ENCODE measurements at places on chromosomes 12 and 14. TPM values are rescaled to one million over a fixed set of nuclear protein-coding genes. Genes with fewer than 3 reads are reported as not detected.

DNA sequence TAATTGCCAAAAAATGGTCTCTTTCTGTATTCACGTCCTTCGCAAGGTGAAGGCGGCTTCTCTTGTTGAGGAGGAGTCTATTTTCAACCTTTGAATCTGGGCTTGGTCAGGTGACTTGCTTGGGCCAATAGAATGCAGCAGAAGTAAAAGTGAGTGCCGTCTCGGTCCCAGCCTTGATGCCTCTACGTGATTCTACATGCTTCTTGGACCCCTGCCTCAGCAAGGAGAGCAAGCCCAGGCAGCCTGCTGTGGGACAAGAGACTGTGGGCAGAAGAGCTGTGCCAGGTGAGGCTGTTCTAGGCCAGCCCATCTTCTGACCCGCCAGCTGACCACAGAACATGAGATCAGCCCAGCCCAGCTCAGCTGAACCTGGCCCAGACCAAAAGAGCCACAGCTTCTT, 39.1 kb upstream of the CCDC63 start:
- DNase-seq = no peak

DNA sequence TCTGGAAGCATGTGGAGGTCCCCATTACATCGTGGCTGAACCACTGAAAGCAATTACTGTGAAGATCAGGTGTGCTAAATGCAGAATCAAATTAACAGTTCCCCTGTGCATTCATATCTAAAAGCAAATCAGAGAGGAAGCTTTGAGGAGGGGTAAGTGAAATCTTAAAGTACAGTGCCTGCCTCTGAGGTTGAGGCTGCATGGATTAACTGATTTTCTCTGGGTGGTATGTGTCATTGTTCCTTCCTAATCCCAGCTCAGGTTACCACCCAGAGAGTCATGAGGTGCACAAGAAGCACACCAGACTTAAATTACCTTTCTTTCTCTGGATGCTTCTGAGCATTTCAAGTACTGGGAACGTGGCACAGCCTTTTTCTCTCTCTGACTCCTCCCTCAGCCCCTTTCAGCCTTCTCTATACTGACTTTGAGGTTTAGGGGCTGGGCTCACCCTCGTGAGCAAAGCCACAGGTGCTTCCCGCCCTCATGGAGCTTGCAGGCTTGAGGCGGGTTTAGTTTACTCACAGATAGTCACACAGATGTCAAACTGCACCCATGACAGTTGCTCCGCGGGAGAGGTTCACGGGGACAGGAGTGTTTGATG, 237.6 kb upstream of the CRY1 start:
- no peak for DNase-seq

DNA sequence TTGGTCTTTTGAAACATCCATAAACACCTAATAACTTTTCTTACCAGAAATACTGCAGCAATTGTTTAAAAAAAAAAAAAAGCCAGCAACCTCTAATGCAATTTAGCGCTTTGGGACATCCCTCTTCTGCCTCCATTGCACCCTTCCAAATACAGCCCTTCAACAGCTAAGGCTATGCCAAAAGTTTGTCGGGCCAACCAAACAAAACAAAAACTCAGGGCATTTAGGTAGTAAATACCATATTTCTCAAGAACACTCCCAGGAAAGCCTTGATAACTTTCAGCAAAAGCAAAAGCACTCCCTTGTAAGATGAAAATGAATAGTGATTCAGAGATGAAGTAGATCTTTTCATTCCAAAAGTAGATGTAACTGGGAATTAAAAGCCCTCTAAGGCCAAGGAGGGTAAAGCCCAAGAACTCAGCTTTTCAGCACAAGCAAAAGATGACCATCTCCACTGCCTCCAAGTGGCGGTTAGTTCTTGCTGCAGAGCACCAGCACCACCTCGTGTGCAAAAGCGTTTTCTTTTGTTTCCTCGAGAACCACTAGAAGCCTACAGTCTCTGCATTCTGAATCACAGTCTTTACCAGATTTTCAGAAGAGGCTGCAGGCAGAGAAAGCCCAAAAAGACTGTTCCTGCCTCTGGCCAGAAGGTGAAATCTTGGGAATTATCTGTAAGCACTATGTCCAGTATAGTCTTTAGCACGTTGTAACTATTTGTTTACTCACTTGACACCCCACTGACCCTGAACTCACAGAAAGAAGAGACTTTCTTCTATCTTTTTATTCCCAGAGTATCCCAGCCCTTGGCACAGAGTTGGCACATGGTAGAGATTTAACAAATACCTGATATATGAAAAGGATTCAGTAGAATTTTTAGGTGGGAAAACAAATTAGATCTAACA, 53.1 kb downstream of the SIX6 start:
- peak; percentile 36 for DNase-seq

GRCh38 chr12:117486840-117487659, 125.6 kb upstream of the NOS1 start:
- peak; percentile 68 for DNase-seq

GRCh38 chr12:121513464-121514183, 67.2 kb downstream of the KDM2B start:
- DNase-seq = no peak

- DNase-seq = no peak
Observed at GRCh38 chr12:98769068-98769467, 124.0 kb downstream of the APAF1 start.

GRCh38 chr14:60590991-60591414, 58.3 kb downstream of the SIX1 start:
- DNase-seq = no peak

- peak; percentile 31 for DNase-seq
Observed at GRCh38 chr14:78143489-78144145, 26.6 kb upstream of the NRXN3 start.

DNA sequence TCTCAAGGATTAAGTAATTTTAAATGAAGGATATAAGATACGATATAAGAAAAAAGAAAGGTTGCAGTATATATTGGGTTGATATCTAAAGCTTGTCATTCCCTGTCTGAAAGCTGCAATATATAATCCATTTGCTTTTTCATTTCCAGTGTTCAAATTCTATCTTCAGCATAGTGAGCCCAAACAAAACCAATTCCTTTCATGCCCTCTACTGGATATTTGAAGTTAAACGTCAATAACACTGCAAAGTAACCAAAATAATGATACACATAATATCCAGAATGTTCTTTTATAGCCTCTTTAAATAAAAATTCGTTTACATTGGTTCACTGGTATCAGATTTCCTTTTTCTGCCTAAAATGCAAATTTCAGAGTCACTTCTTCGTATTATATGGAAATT, 64.5 kb upstream of the DAAM1 start:
- peak; percentile 6 for DNase-seq

- DNase-seq = no peak
Observed at GRCh38 chr14:57848786-57849185, 17.1 kb downstream of the SLC35F4 start.

The GLT1D1 gene
- 0.46 TPM for total RNA-seq

The GPRC5D gene
- not detected for total RNA-seq

The SMIM41 gene
- total RNA-seq = not detected
